ENCODE measurements at places on chromosomes 4 and X.

DNA sequence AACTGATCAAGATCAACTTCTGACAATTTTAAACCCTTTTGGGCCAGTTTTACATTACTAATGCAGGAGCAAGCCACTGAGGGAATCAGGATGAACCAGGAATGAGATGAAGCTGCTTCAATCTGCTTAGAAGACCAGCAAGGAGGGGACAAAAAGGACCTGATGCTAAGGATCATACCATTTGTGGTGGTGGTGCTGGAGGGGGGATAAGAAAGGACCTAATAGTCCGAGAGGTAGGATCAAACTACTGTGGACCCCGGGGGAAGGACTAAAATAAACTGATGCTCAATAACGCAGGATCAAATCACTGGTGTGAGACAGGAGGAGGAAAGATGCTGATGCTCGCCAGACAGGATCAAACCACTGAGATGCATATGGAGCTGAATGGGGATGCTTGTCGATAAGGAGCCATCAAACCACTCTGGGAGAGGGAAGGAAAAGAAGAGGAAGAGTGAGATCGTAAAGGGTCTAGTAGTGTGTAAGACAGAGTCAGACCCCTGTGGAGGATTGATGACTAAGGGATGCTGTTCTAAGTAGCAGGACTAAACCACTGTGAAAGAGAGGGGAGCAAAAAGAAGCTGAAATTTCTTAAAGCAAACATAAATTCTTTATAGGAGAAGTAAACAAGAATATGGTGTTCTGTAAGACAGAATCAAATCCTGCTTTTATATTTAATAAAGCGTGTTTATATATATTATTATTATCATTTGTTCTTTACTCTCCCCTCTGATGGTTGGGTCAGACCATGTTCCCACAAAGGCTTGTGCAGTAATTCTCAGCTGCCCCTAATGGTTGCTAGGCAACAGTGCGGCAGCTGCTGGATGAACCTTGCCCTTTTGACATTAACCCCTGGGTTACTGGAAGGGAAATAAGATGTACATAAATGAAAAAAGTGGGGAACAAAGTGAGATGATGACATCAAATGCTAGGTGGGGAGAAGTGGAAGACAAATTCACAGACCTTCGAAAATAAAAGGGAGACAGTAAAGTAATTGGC lies 432.5 kb upstream of the FGF16 start:
- no peak for DNase-seq

DNA sequence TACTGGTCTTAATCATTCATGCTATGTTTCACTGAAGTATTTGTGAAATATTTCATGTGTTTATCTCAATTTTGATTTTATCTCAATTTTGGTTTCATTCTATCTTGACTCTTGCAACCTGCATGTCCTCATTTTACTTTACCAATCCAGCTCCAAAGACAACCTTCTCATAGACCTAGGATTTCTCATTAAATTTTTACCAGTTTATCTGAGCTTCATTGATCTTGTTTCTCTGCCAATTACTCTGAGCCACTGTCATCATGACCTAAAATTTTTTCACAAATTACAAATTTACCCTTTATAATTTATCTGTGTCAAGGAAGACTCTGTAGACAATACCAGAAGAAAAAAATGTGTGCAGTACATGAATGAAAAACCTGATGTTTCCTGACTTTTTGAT lies 18.6 kb upstream of the UGT2B17 start:
- DNase-seq: no peak

DNA sequence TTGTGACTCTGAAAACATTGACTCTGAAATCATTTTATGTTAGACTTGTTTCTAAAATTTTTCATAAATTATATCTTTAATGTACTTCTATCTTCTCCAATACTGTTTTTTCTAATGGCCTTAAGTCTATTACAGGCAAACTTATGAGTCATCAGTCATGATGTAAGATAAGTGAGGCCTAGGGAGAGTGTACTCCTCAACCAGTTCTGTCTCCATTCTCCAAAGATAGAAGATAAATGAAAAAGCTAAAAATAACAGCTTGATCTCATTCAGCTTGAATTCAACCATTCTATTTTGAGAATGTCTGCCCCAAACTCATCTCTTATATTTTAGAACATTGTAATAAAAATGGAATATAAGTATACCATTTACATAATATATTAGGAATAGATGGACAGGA lies 34.5 kb downstream of the STBD1 start:
- no peak for DNase-seq

DNA sequence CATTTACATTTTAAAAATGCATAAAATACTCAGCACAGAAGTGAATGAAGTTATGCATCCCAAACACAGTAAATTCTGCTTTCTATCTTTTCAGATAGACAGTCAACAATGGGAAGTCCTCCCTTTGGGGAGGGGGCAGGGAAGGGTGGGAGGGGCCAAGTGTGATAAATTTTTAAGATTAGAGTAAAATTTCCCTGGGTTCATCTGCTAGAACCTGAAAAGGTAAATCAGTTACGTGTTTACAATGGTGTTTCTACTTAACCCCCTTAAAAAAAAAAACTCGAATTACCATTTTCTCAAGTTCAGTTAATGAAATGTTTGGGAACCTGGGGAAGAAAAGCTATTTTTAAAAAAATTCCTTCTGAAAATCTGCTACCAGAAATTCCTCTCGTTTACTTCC lies 9.1 kb downstream of the PITX2 start:
- no peak for DNase-seq

DNA sequence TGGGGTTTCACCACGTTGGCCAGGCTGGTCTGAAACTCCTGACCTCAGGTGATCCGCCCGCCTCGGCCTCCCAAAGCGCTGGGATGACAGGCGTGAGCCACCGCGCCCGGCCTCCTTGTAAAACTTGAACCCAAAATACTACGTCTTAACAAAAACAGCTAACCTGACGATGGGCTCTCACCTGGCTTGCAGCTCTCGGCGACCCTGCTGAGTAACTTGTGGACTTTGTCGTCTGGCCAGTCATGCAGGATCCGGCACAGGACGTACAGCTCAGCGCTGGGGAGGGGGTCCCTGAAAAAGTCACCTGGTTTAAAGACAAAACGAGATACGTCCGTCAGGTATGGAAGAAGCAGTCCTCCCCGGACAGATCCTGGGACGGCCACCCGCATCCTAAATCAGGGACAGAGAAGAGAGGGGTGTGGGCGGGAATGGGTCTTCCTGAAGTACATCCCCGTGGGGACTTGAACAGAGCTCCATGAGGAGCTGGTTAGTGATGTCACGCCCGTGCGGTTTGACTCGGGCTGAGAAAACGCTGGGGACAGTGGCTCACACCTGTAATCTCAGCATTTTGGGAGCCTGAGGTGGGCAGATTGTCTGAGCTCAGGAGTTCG lies 20.7 kb upstream of the SLC25A6 start:
- DNase-seq: no peak

DNA sequence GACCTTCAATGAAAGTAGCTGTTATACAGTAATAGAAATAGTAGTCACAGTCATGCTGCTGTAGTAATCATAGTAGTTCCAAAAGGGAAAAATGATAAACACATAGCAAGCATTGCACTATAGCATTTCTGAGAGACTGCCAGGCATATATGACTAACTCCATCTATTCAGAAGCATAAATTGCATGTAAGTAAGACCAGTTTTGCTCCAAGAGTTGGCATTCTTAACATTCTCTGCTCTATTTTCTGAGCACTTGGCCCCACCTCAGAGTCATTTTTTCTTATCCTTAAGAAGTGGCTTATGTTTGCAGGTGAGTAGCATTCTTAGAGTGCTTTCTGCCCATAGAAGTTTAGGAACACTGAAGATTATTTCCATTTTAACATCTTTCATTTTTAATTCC lies 490.3 kb upstream of the TECRL start:
- no peak for DNase-seq

DNA sequence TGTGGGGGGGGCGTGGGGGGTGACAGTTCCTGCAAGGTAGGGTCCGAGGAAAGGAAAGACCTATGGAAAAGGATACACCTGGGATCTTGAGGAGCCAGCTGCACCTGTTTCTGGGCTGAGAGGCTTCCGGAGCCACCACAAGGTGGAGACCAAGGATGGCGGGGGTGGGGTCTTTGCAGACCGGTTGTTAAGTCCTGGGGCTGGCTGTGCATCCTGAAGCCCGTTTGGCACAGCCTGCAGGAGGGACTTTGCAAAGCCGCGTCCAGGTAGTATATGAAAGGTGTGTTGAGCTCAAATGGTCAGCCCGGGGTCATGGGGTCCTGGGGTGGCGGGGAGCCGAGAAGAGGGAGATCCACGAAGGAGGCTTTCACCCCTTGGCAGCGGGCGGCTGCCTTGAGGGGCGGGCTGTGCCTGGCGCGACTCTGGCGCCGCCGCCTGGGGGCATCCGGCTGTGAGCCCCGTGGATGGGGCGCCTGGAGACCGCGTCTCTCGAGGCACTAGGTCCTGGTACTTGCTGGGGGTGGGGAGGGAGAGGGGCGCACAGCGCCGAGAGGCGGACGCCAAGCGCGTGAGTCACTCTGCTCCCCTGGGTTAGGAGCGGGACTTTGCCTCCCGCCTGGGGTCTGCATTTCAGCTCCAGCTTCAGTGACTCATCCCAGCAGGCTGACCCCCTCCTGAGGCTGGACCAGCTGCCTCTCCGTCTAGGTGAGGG lies 58.2 kb upstream of the DYNLT3 start:
- DNase-seq: no peak

DNA sequence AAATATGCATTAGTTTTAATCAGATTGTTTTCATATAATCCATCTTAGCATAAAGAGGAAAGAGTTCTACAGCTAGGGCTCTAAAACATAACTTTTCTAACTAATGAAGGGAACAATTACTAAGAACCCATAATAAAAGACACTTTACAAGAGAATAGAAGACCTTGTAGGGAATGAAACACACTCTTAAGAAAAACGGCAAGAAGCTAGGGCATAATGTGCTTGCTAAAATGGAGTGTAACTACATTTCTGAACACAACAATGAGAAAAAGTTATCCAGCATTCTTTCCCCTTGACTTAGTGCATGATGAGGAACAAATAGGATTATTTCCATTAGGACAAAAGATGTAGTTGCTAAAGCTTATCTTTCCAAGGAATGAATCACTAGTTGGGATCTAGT lies 54.6 kb downstream of the ARHGAP6 start:
- no peak for DNase-seq

- DNase-seq: no peak
Observed at GRCh38 chr4:116092961-116093360, 979.5 kb upstream of the NDST4 start.

- DNase-seq: no peak
Observed at GRCh38 chr4:178086320-178086719, 644.1 kb upstream of the AGA start.

- no peak for DNase-seq
Observed at GRCh38 chr4:128006592-128006991, 41.4 kb downstream of the ABHD18 start.

GRCh38 chrX:18935893-18936292 lies 48.0 kb downstream of the PHKA2 start:
- DNase-seq: no peak

DNA sequence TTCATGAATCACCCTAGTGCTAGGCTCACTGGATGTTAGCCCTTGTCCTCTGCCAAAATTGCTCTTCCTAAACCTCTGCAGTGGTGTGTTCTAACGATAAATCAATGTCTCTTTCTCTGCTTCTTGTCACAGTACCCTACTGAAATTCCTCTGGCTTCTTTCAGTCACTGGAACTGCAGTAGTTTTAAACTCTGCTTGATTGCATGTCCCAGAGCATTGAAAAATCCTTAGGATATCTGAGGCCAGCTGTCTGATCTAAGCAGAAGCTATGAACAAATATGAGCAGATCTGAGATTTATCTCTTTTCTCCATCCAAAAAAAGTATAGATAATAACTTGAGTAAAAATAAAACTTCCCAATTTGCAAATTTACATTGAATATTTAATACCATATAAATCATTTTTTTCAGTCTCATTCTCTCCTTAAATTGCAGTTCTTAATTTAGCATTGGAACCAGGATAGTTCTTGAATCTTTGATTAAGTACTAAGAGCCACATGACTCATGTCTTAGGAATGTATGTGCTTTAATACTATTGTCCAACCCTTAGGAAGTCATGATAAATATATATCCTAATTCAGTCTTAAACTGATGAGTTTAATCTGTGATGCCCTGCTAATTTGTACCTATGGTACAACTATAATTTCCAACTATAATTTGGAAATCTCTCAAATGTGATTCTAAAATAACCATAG lies 169.7 kb downstream of the PDHA2 start:
- DNase-seq: no peak

GRCh38 chrX:68994135-68994890 lies 165.5 kb downstream of the EFNB1 start:
- DNase-seq: no peak

DNA sequence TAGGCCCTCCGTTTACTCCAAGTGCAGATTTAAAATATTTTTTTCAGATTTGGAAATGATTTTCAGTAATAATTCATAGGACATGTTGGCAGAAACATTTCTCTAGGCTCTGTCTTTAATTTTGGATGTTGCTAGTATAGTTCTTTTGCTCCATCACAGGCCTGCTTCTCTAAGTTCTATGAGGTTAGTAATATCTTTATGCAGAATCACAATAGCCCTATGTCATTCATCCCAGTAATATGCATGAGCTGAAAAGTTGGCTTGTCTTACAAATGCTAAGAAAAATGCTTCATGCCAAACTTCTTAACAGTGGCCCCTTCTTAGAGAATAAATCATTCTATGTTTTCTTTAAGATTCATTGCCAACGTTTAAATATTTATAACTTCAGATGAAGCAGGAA lies 148.3 kb upstream of the TLL1 start:
- DNase-seq: no peak

DNA sequence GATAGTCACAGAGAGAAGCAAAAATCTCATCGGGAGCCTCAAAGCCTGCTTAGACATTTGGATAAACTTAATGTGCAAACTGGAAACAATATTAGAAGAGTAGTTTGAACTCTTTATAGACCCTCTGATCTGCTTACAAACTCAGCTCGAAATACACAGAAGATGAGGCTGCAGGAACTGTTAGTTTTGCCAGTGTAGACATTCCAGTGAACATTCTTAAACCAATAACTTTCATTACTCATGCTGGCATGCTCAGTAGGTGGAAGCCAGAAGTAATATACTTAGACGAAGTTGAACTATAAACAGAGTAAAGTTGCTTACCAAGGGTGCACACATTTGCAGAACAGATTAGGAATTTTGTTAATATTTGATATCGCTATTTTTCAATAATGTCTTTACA lies 303.5 kb downstream of the ANKRD50 start:
- DNase-seq: no peak

GRCh38 chr4:110472583-110473329 lies 3.2 kb upstream of the ENPEP start:
- no peak for DNase-seq

DNA sequence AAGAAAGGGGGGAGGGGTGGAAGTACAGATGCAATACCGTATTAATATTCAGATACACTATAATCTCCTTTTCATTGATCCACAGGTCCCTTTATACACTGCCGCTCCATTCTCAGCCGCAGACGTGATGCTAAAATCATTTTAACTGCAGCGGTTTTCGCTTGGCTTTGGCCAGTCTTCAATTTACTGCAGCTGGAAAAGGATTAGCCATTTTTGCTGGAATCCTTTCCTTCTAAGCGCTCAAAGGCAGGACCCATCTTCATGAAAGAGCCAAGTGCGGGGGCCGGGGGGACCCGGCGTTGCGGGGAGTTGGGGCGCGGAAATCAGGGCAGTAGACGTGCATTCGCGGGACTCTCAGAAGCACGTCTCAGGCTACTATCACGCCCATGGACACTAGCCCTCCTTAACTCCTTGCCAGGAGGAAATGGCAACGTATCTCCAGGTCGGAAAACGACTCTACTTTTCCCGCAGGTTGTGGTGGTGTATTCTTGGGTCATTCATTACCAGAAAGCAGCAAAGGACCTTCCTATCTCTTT lies 1.7 kb upstream of the PCDH10 start:
- no peak for DNase-seq

GRCh38 chr4:123741906-123742305 lies 345.3 kb downstream of the SPRY1 start:
- DNase-seq: no peak

GRCh38 chrX:37783305-37783704 lies 3.4 kb downstream of the CYBB start:
- no peak for DNase-seq

All from immature natural killer cell (primary cell).